Liver (tissue), 10 donors: ENCODE measurements at places on chromosomes 16 and 17. TPM values are rescaled to one million over a fixed set of nuclear protein-coding genes. Genes with fewer than 3 reads are reported as not detected.

ADAP2 gene
- total RNA-seq: 18.6 TPM

EVI2B gene
- total RNA-seq: 2.8 TPM

NXPH3 gene
- total RNA-seq: 0.17 TPM

- no peak for DNase-seq
- H3K27ac ChIP-seq: peak overlapping the region; percentile 78
- H3K4me1 ChIP-seq: peaks cover 16% of the 10 kb centered on the region
- H3K27me3 ChIP-seq: no peaks in the 10 kb centered on the region
- H3K36me3 ChIP-seq: no peaks in the 10 kb centered on the region
Measured at GRCh38 chr16:10318798-10319500, 66.9 kb upstream of the ATF7IP2 start.

DNA sequence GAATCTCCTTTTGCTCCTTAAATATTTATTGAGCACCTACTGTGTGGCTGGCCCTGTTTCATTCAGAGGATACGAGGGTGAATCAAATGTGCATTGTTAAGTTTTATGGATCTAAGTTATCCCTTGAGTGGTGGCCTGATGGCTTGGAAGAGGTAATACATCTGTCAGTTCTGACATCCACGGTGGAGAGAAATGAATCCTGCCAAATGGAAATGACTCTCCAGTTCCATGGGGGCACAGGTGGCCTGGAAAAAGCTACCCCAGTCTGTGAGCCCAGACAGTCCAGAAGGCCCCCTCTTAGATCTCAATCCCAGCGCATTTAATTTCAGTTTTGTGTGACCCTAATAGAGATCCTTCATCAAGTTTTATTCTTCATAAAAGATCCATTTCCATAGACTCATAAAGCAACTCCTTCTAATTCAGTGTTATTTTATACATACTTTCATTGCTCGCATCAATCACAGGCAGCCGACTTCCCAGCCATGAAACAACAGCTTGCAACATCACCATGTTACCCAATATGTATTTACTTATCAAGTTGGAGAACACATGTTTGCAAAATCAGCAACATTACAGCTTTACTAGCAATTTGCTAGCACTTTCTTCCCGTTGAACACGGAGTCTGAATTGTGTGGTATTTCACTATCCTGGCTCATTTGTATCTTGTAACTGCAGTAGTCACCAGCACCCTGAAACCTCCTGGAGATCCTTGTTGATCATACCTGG, 334.8 kb upstream of the HSBP1 start:
- H3K36me3 ChIP-seq: no peaks in the 10 kb centered on the region
- H3K27ac ChIP-seq: peak overlapping the region; percentile 83
- H3K4me3 ChIP-seq: no peak overlapping the region
- H3K4me1 ChIP-seq: no peaks in the 10 kb centered on the region
- DNase-seq: no peak

GRCh38 chr17:56297184-56297583, 143.9 kb downstream of the ANKFN1 start:
- no peak for DNase-seq
- H3K4me3 ChIP-seq: no peak overlapping the region
- no peaks in the 10 kb centered on the region for H3K4me1 ChIP-seq
- H3K27me3 ChIP-seq: no peaks in the 10 kb centered on the region

- H3K36me3 ChIP-seq: peaks cover 6% of the 10 kb centered on the region
- H3K4me3 ChIP-seq: no peak overlapping the region
- no peak overlapping the region for H3K27ac ChIP-seq
- no peak for DNase-seq
- H3K4me1 ChIP-seq: no peaks in the 10 kb centered on the region
- H3K27me3 ChIP-seq: no peaks in the 10 kb centered on the region
Measured at GRCh38 chr17:44745301-44745700, 13.5 kb upstream of the ADAM11 start.

DNA sequence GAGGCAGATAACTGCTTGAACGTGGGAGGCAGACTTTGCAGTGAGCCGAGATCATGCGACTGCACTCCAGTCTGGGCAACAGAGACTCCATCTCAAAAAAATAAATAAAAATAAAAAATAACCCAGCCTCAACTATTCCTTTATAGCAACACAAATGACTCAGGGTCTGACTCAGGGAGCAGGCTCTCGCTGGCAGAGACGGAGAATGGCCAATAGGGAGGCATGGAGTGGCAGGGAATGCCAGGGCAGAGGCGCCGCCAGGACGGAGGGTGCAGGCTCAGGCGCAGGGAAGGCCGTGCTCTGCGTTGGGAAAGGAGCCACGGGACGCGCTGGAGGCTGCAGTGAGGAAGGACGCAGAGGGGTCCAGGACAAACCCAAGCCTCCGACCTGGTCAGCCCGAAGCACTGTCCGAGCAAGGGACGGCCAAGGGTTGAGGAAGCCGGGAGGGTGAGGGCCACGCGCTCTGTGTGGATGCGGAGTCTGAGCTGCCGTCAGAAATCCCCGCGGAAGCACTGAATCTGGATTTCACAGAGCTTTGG, 40.3 kb downstream of the PKD1 start:
- peaks cover 7% of the 10 kb centered on the region for H3K4me1 ChIP-seq
- no peaks in the 10 kb centered on the region for H3K27me3 ChIP-seq
- H3K36me3 ChIP-seq: peaks cover 14% of the 10 kb centered on the region
- H3K4me3 ChIP-seq: no peak overlapping the region
- no peak overlapping the region for H3K27ac ChIP-seq

DNA sequence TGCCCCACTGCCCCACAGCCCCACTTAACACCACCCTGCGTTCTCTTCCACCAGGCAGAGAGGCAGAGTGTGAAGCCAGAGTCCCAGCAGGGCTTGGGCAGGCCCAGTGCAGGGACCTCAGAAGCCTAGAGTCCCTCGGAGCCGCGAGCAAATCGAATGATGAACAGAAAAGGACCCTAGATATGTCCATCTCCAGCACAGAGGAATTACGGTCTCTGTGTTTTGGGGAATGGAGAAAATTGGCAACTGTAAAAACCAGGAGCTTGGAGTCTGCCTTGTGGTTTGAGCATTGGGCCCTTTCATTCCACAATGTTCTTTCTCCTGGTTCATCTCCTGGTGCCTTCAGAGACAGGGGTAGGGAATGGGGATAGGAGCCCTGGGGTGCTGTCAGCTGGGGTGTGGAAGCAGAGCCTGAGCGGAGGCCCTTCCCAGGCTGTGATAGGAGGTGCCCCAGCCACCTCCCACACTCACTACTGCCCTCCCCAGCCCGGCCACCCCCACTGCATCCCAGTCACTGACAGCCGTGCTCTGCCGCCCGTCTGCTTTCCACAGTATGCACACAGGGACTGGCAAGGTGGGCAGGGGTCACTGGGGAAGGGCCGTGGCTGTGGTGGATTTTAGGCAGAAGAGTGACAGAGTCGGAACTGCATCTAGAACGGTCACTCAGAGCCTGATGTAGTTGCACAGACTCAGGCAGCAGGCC, 26.7 kb downstream of the TBX4 start:
- H3K36me3 ChIP-seq: no peaks in the 10 kb centered on the region
- DNase-seq: no peak
- no peak overlapping the region for H3K27ac ChIP-seq
- no peaks in the 10 kb centered on the region for H3K4me1 ChIP-seq
- no peaks in the 10 kb centered on the region for H3K27me3 ChIP-seq

DNA sequence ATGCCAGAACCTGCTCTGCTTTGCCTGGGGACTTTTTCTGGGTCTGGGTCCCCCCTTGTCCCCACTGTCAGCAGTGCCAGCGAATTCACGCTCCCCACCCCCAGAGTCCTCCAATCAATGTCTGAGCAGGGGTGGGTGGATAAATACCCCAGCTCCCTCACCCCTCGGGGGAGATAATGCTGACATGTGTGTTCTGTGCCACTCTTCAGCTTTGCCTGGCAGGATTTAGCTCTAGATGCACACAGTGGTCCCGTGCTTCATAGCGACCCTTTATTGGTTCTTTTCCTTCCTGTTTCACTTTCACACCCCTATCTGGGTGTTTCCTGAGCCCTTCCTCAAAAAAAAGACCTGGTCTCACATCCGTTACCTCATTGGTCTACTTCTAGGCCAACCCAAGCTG, 277.0 kb downstream of the NPIPA8 start:
- no peak for DNase-seq
- H3K27me3 ChIP-seq: no peaks in the 10 kb centered on the region
- H3K27ac ChIP-seq: no peak overlapping the region
- no peaks in the 10 kb centered on the region for H3K4me1 ChIP-seq
- H3K36me3 ChIP-seq: no peaks in the 10 kb centered on the region
- no peak overlapping the region for H3K4me3 ChIP-seq

DNA sequence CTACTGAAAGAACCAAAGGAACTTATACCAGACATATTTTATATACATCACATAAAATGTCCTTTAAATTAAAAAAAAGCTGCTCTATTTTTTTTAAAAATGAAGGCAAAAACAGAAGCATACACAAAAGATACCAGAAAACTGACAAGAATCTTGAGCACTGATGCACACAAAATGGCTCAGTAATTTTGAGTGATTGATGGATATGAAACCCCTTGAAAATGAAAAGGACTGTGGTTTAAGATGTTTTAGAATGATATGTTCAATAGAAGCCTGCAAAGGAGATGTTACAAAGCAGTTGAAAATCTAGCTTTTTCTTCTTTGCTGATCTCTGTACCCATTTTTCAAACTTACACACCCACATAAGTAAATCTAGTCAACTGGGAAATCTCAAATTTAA, 2.7 kb downstream of the C16orf87 start:
- no peak overlapping the region for H3K4me3 ChIP-seq
- DNase-seq: no peak
- peaks cover 5% of the 10 kb centered on the region for H3K4me1 ChIP-seq
- H3K27me3 ChIP-seq: no peaks in the 10 kb centered on the region

TPSD1 gene
- 0.28 TPM for total RNA-seq

DNA sequence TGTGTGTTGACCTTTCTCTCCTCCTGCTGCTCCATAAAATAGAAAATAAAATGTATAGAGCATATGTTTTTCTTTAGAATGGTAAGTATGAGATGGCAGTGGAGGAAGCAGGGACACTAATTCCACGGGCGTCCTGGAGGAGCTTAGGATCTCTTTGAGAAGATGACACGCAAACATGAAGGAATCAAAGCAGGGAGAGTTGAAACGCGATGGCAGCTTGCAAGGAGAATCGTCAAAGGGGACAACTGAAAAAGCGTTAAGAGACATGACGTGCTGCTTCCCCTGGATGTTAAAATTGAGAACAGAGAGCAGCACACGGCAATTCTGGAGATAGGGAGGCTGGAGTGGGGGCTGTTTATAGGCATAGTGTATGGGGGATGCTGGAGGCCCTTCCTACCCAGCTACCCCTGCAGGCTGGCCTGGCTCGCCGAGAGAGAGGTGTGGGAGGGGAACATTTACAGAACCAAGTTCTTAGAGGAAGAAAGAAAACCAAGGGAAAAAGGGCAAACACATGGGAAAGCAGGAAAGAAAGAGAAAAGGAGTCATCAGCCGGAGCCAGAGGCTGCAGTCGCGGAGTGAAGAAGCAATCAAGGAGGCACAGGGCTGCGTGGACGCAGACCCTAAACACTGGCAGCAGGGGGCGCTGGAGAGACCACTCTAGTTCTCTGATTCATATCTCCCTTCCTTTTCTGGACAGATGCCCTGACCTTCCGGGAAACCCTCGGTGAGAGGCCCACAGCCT, 55.8 kb downstream of the MYH13 start:
- H3K27ac ChIP-seq: no peak overlapping the region
- H3K4me1 ChIP-seq: no peaks in the 10 kb centered on the region
- H3K36me3 ChIP-seq: no peaks in the 10 kb centered on the region
- H3K4me3 ChIP-seq: no peak overlapping the region

ABCC3 gene
- total RNA-seq: 10.5 TPM

CDH15 gene
- not detected for total RNA-seq

GRCh38 chr16:31706318-31706717, 167.3 kb upstream of the ZNF267 start:
- DNase-seq: no peak
- H3K27me3 ChIP-seq: no peaks in the 10 kb centered on the region
- H3K4me3 ChIP-seq: no peak overlapping the region
- peaks cover 6% of the 10 kb centered on the region for H3K4me1 ChIP-seq
- H3K36me3 ChIP-seq: peaks cover 21% of the 10 kb centered on the region
- H3K27ac ChIP-seq: no peak overlapping the region

DNA sequence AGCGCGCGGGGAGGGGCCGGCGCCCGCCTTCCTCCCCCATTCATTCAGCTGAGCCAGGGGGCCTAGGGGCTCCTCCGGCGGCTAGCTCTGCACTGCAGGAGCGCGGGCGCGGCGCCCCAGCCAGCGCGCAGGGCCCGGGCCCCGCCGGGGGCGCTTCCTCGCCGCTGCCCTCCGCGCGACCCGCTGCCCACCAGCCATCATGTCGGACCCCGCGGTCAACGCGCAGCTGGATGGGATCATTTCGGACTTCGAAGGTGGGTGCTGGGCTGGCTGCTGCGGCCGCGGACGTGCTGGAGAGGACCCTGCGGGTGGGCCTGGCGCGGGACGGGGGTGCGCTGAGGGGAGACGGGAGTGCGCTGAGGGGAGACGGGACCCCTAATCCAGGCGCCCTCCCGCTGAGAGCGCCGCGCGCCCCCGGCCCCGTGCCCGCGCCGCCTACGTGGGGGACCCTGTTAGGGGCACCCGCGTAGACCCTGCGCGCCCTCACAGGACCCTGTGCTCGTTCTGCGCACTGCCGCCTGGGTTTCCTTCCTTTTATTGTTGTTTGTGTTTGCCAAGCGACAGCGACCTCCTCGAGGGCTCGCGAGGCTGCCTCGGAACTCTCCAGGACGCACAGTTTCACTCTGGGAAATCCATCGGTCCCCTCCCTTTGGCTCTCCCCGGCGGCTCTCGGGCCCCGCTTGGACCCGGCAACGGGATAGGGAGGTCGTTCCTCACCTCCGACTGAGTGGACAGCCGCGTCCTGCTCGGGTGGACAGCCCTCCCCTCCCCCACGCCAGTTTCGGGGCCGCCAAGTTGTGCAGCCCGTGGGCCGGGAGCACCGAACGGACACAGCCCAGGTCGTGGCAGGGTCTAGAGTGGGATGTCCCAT, 232.8 kb downstream of the SEC14L1 start:
- no peak for DNase-seq
- H3K36me3 ChIP-seq: no peaks in the 10 kb centered on the region
- H3K27me3 ChIP-seq: no peaks in the 10 kb centered on the region

DNA sequence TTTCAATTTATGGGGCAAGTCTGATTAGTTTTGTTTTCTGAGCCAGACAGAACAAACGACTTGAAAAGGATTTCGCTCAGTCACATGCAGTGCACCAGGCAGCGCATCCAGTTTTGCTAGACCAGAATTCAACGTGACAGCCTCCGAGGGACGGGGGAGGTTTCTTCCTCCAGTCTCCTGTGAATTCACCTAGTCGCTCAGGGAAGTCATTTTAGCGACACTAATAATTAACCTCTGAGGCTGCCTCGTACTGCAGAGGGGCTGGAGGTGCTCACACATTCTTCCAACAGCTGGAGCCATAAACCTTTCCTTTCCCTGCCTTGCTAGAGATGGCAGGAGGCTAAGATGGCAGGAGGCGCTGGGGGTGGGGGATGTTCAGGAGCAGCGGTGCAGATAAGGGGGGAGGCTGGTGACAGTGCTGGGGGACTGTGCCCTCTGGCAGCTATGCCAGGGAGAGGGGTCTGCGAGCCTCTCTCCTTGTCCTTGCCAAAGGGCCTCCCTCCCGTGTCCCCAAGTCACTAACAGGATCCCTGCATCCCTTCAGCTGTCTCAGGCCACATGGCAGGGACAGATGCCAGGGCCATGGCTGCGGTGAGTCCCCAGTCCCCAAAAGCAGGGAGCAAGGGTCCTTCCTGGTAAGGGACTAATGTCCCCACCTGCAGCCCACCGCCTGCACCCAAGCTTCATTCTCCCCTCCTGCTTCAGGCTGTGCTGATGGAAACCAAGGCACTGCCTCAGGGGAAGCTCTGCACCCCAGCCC, 24.0 kb downstream of the MXRA7 start:
- H3K4me3 ChIP-seq: no peak overlapping the region
- no peak for DNase-seq
- H3K27me3 ChIP-seq: no peaks in the 10 kb centered on the region
- H3K4me1 ChIP-seq: no peaks in the 10 kb centered on the region

NPIPB9 gene
- 7.0 TPM for total RNA-seq
